ENCODE measurements at places on chromosomes 2 and 18. TPM values are rescaled to one million over a fixed set of nuclear protein-coding genes. Genes with fewer than 3 reads are reported as not detected.

The PHLPP1 gene
- polyA plus RNA-seq = 19.9 TPM

- no peak for DNase-seq
Observed at GRCh38 chr2:231390667-231391066, 4.8 kb upstream of the B3GNT7 start.

The ESPNL gene
- polyA plus RNA-seq = 3.0 TPM

DNA sequence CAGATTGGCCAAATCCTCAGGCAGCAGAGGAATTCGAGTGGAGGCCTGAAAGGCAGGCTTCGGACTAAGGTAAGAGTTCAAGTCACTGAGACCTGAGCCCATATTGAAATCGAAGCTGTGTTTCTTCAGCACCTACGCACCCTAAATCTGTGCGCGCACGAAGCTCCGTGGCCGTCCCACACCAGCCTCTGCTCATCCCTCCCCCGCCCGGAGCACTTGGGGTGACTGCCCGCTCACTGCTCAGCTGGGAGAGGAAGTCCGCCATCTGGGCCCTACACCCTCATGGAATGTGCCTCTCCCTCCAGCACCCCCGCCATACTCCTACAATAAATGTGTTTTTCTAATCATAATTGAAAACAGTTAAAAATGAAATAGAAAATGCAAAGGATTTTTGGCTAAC, 734.5 kb downstream of the GALR1 start:
- no peak for DNase-seq

The COLEC12 gene
- 29.9 TPM for polyA plus RNA-seq

GRCh38 chr18:48926420-48926857, 24.3 kb downstream of the SMAD7 start:
- no peak for DNase-seq

The EPB41L5 gene
- polyA plus RNA-seq = 97.9 TPM

DNA sequence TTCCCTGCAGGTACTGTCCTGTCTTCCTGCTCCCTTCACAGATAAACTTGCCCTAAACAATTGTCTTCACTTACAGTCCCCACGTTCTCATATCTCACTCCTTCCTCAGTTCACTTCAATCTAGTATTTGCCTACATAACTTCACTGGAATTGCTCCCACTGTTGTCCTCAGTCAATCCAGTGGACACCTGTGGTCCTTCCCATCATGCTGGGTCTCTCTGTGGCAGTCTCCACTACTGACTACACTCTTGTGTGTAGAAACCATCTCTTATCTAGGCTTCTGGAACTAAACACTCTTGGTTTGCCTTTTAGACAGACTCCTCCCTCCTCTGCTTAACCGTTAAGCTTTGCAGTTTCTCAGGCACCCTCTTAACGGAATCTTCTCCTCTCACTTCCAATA, 58.8 kb downstream of the COPS8 start:
- no peak for DNase-seq

DNA sequence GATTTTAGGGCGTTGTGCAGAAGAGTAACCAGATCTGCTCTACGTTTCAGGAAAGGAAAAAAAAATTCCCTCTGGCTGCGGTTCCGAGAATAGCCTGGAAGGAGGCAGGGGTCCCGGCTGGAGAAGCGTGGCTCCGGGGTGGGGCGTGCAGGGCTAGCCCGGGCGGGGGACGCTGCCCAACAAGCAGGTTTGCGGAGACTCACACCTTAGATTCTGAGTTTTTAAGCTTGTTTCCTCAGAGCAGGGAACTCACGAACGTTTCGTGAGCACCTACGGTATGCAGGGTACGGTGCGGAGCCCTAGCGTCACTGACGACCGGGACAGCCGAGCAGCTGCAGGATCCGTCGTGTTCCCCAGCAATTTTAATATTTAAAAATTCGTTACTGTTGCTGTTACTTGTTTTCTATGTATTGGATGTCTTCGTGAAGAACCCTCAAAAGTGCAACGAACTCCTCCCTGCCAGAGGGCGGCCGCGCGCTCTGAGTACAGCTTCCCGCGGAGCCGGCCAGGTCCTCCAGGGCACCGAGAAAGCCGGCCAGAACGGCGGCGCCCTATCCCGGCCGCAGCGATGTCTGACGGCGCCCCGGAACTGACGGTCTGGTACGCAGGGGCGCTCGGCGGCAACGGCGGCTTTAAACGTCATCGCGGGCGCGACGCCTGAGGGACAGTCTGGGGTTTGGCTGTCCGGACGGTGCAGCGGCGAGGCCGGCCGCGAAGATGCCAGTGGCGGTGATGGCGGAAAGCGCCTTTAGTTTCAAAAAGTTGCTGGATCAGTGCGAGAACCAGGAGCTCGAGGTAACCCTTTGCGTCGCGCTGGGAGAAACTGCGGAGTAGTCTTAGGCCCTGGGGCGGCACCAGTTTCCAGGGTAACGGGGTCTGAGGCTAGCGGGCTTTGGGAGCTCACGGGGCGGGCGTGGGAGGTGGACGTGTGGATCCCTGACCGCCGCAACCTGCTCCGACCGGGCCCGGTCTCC, at the start of gene COPS8:
COPS8 (plus strand) TSS at position 642 of the 974 bp plus-strand sequence; CDS start at position 718, 76 bp downstream.
- DNase-seq = peak; percentile 75

- DNase-seq = no peak
Observed at GRCh38 chr2:229282758-229283546, 11.9 kb upstream of the PID1 start.

The B3GNT2 gene
- polyA plus RNA-seq = 36.7 TPM

- no peak for DNase-seq
Observed at GRCh38 chr2:159266554-159266953, 19.9 kb downstream of the WDSUB1 start.

- DNase-seq = no peak
Observed at GRCh38 chr18:3384664-3385563, 65.1 kb upstream of the TGIF1 start.

The NT5DC4 gene
- polyA plus RNA-seq = 0.20 TPM

GRCh38 chr2:122081751-122082150, 326.3 kb downstream of the TSN start:
- no peak for DNase-seq

DNA sequence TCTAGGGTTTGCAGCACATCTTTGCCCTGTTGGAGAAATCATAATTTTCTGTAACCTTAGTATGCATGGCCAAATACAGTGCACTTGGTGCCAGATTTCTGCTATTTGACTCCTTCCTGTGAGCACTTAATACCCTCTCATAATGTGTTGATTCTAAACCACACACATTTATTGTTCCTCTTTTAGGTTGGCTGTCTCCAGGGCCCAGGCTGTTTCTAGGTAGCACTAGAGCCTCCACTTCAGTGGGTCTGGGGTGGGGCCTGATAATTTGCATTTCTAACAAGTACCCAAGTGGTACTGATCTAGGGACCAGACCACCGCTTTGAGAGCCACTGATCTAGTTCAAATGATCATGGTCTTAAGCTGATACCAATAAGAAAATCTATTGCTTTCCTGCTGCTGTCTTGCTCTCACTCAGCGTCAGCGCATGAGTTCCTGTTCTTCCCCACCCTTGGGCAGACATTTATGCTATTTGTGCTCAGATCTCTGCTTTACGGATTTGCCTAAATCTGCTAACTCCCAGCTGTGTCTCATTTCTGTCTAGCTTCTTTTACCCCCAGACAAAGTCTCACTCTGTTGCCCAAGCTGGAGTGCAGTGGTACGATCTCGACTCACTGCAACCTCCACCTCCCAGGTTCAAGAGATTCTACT, 7.4 kb downstream of the PTRHD1 start:
- DNase-seq = no peak

DNA sequence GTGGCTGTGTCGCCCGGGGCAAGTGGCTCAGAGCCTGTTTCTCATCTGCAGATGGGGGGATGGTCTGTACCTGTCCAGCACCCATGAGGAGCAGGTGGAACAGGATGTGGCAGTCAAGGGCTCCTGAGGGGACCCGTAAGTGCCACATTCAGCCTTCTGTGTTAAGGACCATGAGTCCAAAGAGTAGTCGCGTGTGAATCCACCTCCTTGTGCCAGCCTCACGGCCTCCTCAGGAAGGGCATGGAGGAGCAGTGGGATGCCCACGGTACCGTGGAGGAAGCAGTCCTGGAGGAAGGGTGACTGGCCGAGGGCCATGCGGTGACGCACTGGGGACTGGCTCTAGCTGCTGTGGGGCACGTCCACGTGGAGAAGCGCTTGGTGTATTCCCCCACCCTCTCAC, 61.1 kb downstream of the ODC1 start:
- no peak for DNase-seq

- no peak for DNase-seq
Observed at GRCh38 chr2:64946769-64947247, 42.4 kb upstream of the SLC1A4 start.

- DNase-seq = no peak
Observed at GRCh38 chr2:9110893-9111569, 95.6 kb upstream of the ASAP2 start.

DNA sequence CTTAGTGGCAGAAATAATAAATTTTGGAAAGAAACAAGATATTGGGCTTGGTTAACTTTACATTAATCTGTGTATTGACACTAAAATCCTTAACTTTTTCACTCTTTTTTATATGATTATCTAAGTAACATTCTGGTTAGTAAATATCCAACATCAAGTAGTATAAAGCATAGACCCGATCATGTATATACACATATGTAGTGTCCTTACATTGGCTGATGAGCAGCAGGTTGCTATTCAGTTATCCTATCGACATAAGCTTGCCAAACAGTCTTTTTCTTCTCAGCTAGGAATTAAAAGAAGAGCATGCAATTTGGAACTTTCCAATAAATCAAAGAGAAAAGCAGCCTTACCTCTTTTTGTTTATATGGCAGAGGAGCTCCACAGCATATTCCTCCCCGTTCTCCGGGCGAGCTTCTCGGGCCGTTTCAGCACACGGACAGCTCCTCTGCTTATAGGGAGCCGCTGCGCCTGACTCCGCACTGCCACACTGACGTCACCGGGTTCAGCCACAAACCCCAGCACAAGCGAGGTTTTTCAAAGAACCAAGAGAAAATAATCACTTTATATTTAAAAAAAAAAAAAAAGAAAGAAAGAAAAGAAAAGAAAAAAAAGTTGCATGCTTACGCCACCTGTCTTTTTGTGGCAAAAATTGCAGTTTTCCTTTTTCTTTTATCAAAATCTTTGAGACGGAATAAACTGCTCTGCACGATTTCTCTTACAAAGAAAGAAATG, at the start of gene SCG2:
SCG2 (minus strand) TSS at position 430 of the 735 bp plus-strand sequence. CDS start 3,079 bp downstream, outside the sequence.
- DNase-seq = no peak
